Brain pericyte (primary cell): ENCODE measurements at places on chromosomes 4 and X.

DNA sequence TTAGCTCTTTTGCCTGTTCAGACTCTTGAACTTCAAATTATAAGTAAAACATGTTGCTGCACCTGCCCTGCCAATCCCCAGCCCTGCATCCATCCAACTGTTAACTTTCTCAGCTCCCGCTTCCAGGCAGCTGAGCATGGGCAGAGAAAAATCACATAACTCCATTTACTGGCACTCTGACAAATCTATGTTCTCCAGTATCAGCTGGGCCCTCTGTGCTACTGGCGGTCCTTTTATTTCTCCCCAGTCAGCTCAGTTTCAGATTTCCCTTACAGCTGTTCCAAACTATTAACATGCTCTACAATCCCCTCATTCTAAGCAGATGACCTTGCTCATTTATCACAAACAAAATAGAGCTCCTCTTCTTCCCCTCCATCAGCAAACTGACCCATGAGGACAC is 240.4 kb upstream of the TET2 start:
- no peak for DNase-seq

DNA sequence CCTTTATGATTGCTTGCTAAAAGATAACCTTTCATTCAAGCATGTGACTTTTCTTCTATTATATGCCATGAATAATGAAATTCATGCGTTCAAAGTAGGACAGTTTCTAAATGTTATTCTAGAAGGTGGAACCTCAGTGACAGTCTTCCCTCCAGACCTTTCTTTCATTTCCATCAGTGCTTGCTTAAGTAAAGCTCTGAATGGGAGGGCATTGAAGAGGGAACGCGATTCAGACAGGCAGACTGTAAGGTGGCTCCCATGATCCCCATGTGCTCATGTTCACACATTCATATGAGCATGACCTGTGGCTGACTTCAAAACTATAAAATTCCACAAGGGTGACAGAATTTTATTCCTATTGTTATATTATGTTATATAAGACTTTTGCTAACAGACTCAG is 1367.3 kb upstream of the IGFBP7 start:
- no peak for DNase-seq

- DNase-seq = no peak
Measured at GRCh38 chr4:139050446-139050845, 34.9 kb downstream of the NOCT start.

DNA sequence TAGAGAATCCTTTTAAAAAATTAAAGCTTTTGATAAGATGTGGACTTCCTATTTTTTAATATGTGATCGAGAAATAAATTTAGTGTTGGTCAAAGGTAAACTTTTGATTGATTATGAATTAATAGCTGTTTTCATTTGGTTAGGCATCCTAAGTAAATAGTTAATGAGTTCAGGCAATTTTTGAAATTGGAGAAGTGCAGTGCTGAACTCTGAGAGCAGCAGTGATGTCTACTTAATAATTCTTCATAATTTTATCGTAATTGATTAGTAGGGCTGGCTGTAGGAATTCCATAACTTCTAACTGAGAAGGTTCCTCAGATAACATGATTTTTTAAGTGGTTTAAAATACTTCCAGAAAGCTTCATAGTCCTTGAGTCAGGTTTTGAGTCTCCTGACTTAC is 1.5 kb downstream of the MND1 start:
- no peak for DNase-seq

- DNase-seq = no peak
Measured at GRCh38 chrX:46580613-46581012, 7.0 kb downstream of the CHST7 start.
